Aortic smooth muscle cell (primary cell): ENCODE measurements at places on chromosomes 4 and X. TPM values are rescaled to one million over a fixed set of nuclear protein-coding genes. Genes with fewer than 3 reads are reported as not detected.

The MAGEB2 gene
- not detected in 2 replicates for total RNA-seq

The ANXA3 gene
- 5.0 and 5.5 TPM in 2 replicates for total RNA-seq

The GPR82 gene
- not detected in 2 replicates for total RNA-seq

The FGF13 gene
- total RNA-seq: 0.26 and 0.44 TPM in 2 replicates

The CFAP299 gene
- 5.9 and 15.2 TPM in 2 replicates for total RNA-seq

The CXCL11 gene
- under 0.01 TPM in 1 of 2 replicates, not detected in the other for total RNA-seq

The SLC6A14 gene
- total RNA-seq: not detected in 2 replicates
